CD14-positive monocyte (primary cell): ENCODE measurements at places on chromosomes 11 and 22.

DNA sequence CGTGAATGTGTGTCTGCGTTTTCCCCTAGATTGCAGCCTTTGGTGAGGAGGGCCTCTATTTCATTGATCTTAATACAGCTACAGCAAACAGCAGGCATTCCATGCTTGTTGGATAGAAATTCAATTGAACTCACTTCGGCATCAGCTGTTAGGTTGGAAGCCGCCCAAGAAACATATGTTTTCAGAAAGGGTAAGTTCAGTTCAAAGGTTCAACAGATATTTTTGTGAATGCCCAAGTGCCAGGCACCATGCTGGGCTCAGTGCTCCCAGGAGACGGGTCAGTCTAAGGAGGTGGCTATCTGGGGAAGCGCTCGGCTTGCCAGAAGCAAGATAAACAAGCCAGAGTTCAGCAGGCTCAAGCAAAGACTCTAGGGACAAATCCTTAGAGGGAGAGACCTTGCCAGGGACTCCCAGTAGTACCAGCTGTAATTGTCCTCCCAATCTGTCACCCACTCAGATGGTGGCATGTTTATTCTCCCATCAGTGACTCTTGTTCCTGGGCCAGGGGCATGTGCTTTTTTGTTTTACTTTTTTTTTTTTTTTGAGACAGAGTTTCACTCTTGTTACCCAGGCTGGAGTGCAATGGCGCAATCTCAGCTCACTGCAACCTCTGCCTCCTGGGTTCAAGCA is 64.5 kb upstream of the LARGE1 start:
- no peak for DNase-seq

DNA sequence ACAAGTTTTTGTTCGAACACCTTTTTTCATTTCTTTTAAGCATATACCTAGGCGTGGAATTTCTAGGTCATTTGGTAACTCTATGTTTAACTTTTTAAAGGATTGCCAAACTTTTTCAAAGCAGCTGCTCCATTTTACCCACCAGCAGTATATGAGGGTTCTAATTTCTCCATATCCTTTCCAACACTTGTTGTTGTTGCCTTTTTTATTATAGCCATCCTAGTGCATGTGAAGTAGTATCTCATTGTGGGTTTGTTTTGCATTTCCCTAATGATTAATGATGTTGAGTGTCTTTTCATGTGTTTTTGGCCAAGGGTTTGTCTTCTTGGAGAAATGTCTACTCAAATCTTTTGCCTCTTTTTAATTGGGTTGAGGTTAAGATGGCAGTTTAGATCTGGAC is 24.5 kb downstream of the CSTPP1 start:
- DNase-seq = no peak

DNA sequence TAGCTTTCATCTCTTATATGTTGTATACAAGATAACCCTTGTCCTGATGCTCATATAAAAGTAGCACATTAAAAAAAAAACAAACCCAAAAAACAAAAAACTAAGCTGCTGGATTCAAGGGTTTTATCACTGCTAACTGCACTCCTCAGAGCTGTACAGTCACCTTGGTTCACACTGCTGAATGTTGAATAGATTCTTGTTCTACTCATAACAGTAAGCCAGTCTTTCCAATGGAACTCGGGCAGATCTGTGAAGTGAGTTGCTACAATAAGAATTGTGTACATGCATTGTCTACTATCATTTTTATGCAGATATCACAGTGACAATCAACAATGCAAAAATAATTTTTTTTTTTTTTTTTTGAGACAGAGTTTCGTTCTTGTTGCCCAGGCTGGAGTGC is 4.7 kb downstream of the HARBI1 start:
- no peak for DNase-seq

DNA sequence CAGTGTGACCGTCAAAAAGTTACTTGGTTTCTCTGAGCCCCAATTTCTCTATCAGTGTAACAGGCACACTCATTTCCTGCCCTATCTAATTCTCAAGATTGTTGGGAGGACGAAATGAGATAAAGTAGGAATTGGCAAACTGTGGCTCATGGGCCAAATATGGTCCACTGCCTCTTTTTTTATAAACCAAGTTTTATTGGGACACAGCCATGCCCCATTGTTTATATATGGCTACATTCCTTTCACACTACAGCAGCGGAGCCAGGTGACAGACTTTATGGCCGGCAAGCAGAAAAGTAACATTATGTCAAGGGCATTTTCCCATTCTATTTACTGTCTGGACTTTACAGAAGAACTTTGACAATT is 116.7 kb upstream of the TIMP3 start:
- DNase-seq = no peak

DNA sequence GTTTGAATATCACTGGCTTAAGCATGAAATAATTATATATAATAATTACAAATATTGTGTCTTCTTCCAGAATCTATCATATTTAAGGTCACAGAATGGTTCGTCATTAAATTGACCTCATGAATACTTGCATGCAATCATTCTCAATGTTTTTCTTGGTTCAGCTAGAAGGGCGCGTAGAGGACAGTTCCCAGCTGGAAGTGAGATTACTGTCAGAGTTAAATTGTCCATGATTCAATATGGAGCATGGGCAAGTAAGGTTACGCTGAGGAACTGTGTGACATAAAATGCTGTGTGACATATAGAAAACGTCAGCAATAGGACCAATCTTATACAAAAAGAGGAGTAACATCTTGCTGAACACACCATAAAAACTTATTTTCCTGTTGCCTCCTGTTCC is 2423.5 kb upstream of the RAG2 start:
- DNase-seq = no peak

GRCh38 chr22:20580611-20581502 is 73.4 kb downstream of the MED15 start:
- no peak for DNase-seq

- no peak for DNase-seq
Observed at GRCh38 chr11:63680834-63681320, 423 bp upstream of the RTN3 start.

- no peak for DNase-seq
Observed at GRCh38 chr22:29948385-29948769, 65.4 kb downstream of the MTMR3 start.

DNA sequence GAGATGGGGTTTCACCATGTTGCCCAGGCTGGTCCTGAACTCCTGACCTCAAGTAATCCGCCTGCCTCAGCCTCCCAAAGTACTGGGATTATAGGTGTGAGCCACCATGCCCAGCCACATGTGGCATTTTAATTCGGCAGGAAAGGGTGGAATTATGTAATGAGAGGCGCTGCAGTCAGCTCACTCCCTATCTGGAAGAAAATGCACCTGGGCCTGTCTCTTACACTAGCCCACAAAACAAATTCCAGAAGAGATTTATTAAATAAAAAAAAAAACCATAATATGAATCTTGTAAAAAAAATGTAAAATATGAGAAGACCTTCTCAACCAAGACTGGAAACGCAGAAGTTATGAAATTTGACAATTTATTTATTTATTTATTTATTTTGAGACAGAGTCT is 8.2 kb upstream of the KAT5 start:
- DNase-seq = no peak

DNA sequence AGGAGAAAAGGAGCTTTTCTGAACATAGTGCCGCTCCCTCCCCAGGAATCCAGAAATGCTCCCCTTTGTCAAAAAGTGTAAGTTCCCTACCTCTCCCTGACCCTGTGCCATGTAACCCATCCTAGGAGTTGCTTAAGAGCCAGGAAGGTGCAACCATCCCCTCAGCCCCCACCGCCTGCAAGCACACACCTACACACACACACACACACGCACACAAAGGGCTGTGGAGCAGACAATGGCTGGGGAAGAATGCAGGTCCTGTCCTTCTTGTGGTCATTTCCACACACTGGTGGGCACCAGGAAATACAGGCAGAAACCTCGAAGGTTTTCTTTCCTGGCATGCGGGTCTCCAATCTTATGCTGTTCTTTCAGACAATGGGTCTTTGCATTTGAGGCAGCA is 1.2 kb downstream of the P2RX3 start:
- no peak for DNase-seq

GRCh38 chr22:44964722-44965078 is 45.1 kb downstream of the PHF21B start:
- no peak for DNase-seq

GRCh38 chr11:69718147-69718546 is 14.3 kb upstream of the FGF19 start:
- DNase-seq = no peak

- no peak for DNase-seq
Observed at GRCh38 chr22:28835630-28836189, 35.3 kb upstream of the XBP1 start.

GRCh38 chr11:66717925-66718319 is 11.1 kb downstream of the SPTBN2 start:
- DNase-seq = no peak

DNA sequence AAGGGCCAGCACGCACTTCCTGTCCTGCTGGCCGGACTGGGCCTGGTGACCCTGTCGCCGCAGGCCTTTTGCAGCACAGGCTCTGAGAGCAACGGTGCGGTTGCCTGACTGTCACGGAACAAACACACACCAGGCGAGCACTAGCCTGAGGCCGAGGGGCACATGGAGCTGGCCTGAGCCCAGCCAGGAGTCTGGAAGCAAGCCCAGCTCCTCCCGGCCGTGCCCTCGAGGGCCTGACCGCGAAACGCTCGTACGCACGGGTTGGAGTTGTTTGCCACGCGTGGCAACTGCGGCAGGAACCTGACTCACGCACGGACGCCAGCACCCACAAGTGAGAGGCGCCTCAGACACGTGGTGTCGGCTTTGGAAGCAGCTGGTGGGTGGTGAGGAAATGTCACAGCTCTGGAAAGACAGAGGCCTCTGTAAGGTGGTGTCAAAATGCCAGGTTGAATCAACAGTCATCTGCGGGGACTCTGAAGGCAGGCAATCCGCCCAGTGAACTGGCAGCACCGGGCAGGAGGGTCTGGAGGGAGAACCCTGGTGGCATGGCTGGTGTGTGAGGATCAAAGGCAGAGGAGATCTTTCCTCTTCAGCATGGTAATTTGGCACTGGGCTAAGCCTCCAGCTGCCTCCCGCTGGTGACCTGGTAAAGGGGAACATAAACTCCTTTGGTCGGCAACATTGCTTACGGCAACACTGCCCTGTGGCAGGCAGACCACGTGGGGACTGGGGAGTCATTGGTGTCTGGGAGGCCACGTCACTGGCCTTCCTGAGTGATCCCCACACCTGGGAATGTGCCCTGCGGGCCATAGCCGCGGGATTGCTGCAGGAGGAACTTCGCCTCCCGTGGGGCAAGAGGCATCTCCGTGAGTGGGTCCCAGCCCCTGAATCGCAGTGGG is 15.3 kb upstream of the IL17REL start:
- DNase-seq = no peak

GRCh38 chr11:44833877-44834452 is 107.2 kb downstream of the TSPAN18 start:
- no peak for DNase-seq

DNA sequence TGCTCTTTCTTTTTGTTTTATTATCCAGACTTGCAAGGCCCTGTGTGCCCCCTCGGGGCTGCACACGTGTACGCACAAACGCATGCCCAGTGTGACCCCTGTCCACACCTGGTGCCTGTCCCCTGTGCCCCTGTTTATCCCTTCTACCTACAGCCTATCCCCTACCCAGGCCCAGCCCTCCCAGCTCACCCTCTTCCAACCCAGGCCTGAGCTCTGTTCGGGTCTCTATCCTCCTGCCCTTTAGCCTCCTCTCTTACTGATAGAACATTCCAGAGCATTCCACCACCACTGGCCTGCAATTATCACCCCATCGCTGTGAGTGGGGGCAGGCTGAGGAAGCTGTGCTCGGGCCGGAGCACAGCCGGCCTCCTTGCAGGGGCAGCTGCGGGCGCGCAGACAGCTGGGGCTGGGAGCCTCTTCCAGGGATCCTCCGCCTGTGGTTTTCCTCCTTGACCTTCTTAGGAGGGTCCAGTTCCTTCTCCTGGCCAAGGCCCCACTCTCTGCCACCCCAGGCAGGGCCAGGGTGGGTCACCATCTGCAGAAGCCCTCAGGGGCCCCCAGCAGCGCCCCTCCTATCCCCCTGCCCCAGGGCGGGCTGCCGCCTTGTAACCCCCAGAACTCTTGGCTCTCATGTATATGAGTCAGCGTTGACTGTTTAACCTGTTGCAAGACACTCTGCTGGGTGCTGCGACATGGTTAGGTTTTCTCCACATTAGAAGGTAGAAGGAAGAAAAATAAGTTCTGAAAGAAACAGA is 41.8 kb upstream of the KCNQ1OT1 start:
- DNase-seq = no peak

GRCh38 chr11:77823775-77824174 is 2.8 kb downstream of the AAMDC start:
- DNase-seq = no peak

DNA sequence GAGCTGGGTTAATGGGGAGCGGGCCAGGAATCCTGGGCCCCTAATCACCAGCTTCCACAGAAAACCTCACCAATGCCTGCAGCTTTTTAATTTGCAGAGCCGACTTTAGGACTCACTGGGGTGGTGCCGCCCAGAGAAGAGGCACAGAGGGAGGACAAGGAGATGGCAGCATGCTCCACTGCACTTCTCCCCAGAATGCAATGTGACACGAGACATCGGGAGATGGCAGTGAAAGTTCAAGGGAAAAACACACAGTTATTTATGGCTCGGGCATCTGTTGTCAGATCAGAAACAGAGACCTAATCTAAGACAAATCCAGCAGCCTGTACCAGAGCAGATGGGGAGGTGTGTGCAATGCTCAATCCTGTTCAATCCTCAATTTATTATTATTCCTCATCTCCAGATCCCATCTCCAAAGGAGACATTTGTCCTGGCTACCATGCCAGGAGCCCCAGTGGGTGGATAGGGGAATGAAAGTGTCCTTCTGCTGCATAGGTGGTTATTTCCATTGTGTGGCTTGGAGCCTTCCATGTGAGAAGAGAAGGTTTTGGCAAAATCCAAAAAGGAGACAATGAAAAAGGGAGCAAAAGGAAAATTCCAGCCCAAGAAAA is 250.0 kb downstream of the NXPE2 start:
- DNase-seq = no peak

- no peak for DNase-seq
Observed at GRCh38 chr11:113163291-113164030, 150.9 kb upstream of the TTC12 start.

DNA sequence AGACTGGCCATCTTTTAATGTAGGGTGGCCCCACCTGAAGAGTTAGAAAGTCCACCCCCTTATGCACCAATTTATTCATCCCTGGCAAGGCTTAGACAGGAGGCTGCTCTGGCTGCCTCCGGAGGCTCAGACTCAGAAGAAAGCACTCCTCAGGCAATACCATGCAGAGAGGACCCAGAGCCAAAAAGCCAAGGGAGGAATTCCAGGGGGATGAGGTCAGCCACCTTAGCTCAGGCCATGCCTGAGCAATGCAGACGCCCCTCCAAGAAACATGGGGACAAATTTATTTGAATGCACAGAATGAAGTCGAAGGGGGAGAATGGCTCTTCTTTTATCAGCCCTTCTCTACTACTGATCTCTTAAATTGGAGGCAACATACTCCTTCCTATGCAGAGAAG is 39.7 kb upstream of the GLYAT start:
- no peak for DNase-seq

- no peak for DNase-seq
Observed at GRCh38 chr11:48062649-48063048, 82.3 kb downstream of the PTPRJ start.
